ENCODE measurements at places on chromosomes 13 and 19. TPM values are rescaled to one million over a fixed set of nuclear protein-coding genes. Genes with fewer than 3 reads are reported as not detected.

- DNase-seq = no peak
Measured at GRCh38 chr19:611481-611868, 21.8 kb downstream of the HCN2 start.

GRCh38 chr13:32107474-32107873 lies 75.9 kb downstream of the FRY start:
- no peak for DNase-seq

GRCh38 chr13:50387051-50387581 lies 371.9 kb downstream of the KCNRG start:
- no peak for DNase-seq

- DNase-seq = peak; percentile 61
Measured at GRCh38 chr13:97879646-97880310, 73.7 kb upstream of the IPO5 start.

GRCh38 chr19:17686023-17686521 lies 2.1 kb downstream of the UNC13A start:
- no peak for DNase-seq

DNA sequence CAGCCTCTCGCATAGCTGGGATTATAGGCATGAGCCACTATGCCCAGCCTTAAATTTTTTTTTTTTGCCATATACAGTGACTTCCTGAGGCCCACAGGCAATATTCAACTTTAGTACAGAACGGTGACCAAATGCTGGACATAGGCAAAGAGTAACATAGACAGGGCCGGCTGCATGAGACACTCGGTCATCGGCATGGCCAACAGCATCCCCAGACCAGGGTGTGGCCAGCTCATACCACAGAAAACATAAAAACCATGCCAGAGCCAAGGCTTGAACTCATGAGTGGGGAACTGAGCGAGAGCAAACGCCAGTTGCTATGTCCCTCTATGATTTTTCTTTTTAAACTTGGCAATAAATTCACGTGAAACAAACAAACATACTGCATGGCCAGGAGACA lies 17.0 kb downstream of the KANK2 start:
- no peak for DNase-seq

DNA sequence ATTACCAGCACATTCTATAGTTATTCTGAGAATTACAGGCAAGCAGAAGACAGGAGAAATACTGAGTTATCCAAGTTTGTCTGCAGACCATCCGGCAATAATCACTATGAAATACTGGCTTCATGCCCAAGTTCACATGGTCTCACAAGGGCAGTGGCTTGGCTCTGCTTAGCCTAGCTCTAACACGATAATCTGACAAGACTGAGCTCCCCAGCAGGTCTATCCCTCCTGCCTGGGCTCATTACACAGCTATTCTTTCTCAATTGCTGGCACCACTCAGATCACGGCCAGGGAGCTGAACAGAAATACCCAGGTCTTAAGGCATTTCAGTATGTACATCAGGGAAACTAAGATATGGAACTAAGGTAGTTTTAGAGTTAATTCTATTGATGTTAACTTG lies 361.6 kb upstream of the PCDH20 start:
- DNase-seq = no peak

- no peak for DNase-seq
Measured at GRCh38 chr19:46413262-46414031, at the start of gene CCDC8. Gene CCDC8, minus strand, starts transcription at chr19:46413564. Its CDS starts 754 bp downstream, at chr19:46412810.

GRCh38 chr13:25682276-25682675 lies 310.5 kb downstream of the ATP8A2 start:
- DNase-seq = no peak

DNA sequence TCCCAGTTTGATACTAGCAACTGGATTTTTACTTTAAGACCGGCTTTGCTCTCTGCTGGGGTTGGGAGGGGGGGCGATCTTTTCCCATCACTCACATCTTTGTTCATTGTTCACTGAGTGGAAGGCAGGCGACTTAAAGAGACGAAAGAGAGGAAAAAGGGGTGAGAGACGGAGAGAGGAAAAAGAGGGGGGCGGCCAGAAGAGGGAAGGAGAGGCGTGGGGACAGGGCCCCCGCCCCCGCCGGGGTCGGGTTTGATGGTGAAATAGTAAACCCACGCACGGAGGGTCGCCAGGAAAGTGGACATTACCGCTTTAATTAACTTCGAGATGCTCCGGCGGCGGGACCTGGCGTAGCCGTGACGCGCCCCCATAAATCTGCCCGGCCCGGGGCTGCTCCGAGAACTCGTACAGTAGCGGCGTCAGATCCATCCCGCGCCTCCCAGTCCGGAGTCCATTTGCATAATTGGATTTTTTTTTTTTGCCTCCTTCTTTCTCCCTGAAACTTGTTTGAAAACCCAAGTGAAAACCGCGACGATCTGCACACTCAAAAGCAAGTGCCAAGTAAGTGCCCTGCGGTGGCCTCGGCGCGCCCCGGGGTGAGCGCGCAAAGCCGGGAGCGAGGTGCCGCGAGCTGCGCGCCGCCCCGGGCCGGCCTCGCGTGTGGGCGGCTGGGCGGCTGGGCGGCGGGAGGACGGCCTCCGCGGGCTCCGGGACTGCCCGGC lies 143.9 kb upstream of the ZNF536 start:
- DNase-seq = no peak

GRCh38 chr13:77353995-77354394 lies 27.1 kb upstream of the MYCBP2 start:
- no peak for DNase-seq

DNA sequence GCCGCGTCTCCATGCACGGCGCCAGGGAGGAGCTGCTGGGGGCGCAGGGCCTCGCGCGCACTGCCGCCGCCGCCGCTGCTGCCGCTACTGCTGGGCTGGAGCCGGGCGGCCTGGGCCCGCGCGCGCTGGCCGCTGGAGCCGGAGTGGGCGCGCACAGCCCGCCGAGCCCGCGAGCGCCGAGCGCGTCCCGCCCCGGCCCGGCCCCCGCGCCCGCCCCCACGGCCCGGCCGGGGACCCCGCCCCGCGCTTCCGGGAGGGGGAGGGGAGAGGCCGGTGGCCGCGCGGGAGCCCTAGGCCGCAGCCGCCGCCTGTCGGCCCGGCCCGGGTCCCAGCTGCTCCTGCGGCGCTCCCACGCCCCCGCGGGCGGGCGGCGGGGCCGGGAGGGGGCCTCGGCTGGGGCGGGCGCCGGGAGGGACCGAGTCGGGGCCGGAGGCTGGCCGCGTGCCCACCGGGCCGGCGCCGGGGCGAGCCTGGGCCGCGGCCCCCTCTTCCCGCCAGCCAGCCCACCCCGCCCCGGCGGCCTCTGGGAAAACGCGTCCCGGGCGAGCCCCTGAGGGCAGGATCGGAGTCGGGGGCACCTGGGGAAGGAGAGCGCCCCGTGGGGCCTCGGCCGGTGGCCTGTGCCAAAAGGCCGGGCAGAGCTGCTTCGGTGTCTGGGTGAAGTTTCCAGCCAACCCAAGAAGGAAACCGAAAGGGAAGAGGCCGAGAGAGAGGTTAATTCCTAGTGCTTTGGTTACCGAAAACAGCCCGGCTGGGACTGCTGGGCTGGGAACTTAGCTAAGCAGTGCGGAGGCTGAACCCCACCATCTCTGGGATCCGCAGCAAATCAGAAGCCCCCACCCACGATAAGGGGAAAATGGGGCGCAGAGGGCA lies at the start of gene STK24:
TSS of gene STK24 (minus strand) at position 145 of the 873 bp plus-strand sequence. CDS start 321 bp downstream, outside the sequence.
- DNase-seq = no peak

GRCh38 chr19:39397360-39398296 lies 6.5 kb downstream of the MED29 start:
- no peak for DNase-seq

- DNase-seq = no peak
Measured at GRCh38 chr19:18832306-18833140, 764 bp downstream of the UPF1 start.

DNA sequence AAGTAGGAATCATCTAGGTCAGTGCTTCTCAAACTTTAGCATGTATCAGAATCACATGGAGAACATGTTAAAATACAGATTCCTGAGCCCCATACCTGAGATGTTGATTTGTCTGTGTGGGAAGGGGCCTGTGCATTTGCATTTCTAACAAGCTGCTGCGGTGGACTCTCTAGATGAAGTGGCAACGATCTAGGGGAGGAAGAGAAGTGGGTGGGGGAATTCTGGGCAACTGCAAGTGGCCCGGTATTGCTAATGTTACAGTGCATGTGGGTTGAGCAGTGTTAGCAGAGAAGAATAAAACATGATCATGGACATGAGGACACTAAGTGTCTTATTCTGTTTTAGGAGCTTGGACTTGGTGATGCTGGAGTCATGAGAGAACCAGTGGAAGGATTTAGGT lies 329.0 kb downstream of the OLFM4 start:
- DNase-seq = no peak

DNA sequence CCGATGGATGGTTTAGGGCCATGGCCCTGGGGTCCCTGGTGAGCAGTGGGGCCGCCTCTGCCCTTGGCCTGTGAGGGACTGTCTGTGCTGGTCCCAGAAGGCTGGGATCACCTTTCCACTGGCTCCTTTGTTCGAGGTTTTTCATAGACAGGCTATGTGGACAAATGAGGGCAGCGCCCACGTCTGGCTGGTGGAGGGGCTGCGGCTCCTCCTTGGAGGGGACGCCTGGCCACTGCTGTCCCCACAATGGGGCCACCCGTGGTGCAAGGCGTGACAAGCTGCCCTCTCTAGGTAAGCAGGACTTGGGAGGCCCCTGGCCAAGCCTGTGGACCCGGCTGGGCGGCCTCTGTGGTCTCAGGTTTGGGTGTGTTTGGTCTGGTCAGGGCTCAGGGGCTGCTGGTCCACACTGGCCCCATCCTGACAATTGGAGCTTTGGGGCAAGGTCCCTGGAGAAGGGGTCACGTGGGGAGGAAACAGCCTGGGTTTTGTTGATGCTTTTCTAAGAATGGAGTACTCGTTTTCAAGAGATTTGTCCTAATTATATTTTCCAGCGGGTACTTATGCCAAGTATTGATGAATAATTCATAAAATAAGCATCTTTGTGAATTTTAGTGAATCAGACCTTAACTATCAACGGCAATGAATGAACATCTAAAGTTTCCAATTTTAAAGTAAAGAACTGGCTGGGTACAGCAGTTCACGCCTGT lies 33.3 kb downstream of the MCF2L start:
- no peak for DNase-seq

- DNase-seq = no peak
Measured at GRCh38 chr19:11921852-11922495, 2.9 kb upstream of the ZNF700 start.

- DNase-seq = no peak
Measured at GRCh38 chr19:6092329-6093286, 17.7 kb downstream of the RFX2 start.

- DNase-seq = no peak
Measured at GRCh38 chr19:10895920-10896319, 24.6 kb downstream of the CARM1 start.

GRCh38 chr13:98377635-98378378 lies 199.1 kb downstream of the STK24 start:
- DNase-seq = no peak

DNA sequence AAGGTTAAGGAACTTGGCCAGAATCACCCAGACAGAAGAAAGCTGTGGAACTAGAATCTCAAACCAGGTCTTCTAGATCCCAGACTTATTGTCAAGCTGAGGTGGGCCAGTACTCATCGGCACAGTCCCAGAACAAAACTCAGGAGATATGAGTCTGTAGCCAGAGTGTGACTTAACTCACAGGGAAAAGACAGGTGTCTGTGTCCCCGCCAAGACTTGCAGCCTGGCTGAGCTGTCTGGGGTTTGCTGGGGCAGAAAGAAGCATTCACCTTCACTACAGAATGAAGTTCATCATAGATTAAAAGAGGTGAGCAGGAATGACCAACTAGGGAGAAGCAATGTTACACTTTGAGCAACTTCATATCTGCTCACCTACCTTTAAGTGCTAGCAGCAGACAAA lies 257.2 kb downstream of the FOXO1 start:
- no peak for DNase-seq

GRCh38 chr13:109973279-109973678 lies 186.9 kb upstream of the IRS2 start:
- DNase-seq = no peak

- no peak for DNase-seq
Measured at GRCh38 chr13:50594276-50595051, 249.0 kb downstream of the DLEU7 start.

- DNase-seq = no peak
Measured at GRCh38 chr13:106173891-106174610, 361.4 kb downstream of the EFNB2 start.

DNA sequence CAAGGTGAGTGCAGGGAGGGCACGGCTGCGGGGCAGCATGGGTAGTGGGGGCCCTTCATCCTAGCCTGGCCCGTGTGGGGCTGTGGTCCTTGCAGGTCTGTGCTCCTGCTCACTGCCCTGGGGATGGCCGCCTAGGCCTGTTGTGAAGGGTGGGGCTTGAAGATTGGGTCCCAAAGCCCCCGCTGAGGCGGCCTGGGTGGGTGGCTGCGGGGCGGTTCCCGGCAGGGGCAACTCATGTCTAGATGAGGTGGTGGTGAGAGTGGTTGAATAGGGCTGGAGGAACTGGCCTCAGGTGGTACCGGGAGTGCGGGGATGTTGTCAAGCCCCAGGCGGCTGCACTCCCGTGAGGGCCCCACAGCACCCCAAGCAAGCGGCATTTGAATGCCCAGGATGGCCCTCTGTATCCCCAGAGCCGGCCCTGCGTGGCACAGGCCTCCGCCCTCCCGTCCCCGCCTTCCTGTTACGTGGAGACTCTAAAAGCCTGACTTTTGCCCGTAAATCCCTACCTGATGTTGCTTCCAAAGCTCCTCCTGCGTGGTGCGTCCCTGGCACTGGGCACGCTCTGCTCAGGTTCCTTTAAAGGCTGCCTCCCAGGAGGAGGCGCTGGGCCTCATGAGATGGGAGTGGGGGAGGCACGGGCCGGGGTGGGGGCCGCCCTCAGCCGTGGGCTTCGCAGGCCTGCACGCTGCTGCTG lies 15.0 kb downstream of the SPPL2B start:
- no peak for DNase-seq

DNA sequence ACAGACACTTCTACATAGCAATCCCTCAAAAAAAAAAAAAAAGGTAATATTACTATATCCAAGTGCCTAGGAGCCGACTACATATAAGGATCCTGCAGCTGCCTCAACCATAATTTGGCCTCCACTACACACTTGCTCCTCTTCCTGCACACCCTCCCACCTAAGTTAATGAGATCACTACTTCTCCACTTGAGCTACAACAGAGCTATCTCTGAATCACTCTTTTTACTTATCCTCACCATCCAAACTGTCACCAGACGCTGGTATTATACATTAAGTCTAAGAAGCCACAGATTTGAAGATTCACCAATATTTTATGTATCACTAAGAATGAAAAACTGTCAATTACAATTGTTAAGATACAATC lies 8.3 kb downstream of the OBI1 start:
- DNase-seq = no peak

GRCh38 chr19:16208064-16208759 lies 10.5 kb downstream of the AP1M1 start:
- no peak for DNase-seq

Gene CYP4F3
- total RNA-seq = 0.07 TPM

Gene CCL25
- not detected for total RNA-seq

Gene NLRP5
- total RNA-seq = not detected

Gene WDR88
- total RNA-seq = 0.14 TPM

Gene CACNG6
- 3.1 TPM for total RNA-seq

Gene CCDC70
- not detected for total RNA-seq

Gene DMKN
- not detected for total RNA-seq

Gene GRK1
- total RNA-seq = not detected

Gene FOXA3
- total RNA-seq = not detected

Gene VSTM2B
- not detected for total RNA-seq

Gene ZNF799
- 6.1 TPM for total RNA-seq

Gene TNFSF13B
- 0.66 TPM for total RNA-seq

Gene ZSCAN1
- not detected for total RNA-seq

Gene KLK12
- total RNA-seq = not detected

Gene SYNGR4
- total RNA-seq = not detected

Gene C19orf85
- not detected for total RNA-seq

Gene GPR12
- total RNA-seq = not detected

Gene GPX4
- 380 TPM for total RNA-seq

Gene KIR3DL2
- not detected for total RNA-seq

Data from pulmonary artery endothelial cell (primary cell).